SW480 (cell line): ENCODE measurements at places on chromosomes 3 and 15.

DNA sequence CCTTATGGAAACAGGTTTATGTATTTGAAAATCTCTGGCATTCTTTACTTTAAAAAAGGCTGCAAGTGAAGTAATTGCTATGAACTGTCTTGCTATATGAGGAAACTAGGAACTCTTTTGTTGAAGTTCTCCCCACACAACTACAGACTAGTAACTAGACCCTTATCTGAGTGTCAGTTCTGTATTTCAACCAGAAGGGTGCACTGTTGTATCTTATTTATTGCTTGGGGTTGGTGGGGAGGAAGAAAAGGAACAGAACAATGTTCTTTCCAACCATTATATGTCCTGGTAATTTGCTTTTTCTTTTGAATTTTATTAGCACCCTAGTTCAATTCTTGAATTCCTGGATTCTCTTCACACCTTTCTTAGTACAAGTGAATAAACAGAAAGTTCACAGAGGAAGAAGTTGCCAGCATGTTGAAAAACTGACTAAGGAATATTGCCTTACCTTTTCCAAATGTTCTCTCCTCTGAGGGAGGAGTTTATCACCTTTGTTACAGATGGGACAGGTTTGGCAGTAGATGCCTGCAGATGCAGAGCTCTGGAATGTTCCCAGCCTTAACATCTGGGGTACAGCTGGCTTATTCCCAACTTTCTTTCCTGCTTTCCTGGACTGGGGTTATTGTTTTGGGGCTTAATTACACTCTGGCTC lies 162.4 kb upstream of the CFAP20DC start:
- peak; percentile 65 for DNase-seq

DNA sequence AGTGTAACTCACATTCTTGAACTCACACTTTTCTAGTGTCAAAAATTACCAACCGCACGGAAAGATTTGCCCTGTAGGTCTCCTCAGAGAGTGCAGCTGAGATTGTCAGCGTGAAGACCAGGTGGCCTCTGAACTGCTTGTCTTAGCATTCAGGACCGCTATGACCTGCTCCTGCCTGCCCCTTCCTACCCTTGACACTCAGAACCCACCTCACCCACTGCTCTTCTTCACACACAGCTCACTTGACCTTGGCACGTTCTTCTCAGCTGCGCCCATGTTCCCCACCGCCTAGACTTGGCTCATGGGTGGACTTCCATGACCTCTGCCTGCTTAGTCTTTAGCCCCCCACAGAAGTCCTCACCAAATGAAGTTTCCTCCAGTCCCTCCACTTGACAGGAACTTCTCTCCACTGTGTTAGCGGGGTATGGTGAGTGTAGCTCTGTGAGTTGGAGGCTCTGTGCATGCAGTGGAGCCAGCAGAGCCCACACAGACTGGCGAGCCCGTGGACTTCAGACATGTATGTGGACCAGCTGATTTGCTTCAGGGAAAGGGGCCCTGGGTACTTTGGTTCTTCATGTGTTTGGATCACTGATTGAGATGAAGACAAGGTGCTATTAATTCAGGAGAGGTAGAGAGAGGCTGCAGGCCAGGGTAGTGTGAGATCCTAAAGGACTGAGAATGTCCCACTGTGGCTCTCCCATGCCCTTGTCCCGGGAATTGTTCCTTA lies 221.3 kb downstream of the OPA1 start:
- DNase-seq = no peak

DNA sequence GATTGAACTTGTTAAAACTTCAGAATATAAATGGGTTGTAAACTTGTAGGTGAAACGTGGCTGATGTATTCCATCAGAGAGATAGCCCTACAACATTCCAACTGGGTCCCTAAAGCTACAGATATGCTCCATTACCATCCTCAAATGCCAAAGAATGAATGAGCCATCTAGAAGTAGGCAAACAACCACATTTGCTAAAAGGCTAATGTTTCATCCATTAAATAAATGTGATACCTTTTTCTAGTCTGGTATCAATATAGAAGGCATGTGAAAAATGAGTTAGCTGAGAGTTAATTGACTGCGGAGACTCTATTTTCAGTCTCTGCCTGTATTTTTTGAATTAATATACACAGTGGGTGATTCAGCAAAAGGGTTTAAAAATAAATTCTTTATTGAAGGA lies 203.8 kb downstream of the RBMS3 start:
- no peak for DNase-seq

DNA sequence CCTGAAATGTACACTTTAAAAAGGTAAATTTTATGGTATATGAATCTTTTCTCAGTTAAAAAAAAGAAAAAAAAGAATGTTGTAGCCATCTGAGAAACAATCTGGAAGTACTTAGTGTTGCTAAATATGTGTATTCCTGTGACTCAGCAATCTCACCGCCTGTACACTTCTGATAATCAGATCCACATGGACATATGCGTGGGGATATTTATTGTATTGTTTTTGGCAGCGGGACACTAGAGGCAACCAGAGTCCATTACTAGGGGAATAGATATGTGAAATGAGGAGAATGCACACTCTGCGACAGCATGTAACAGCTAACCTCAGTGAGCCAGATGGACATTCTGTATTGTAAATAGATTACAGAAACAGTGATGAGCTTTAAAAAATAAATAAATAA lies 65.4 kb downstream of the AQP9 start:
- no peak for DNase-seq

- DNase-seq = no peak
Measured at GRCh38 chr3:29534006-29534405, 253.1 kb downstream of the RBMS3 start.

- no peak for DNase-seq
Measured at GRCh38 chr15:68725736-68726135, 95.0 kb downstream of the ANP32A start.

GRCh38 chr3:30198162-30198561 lies 408.2 kb upstream of the TGFBR2 start:
- no peak for DNase-seq

GRCh38 chr3:56131974-56132590 lies 336.2 kb downstream of the ERC2 start:
- DNase-seq = peak; percentile 66

- DNase-seq = no peak
Measured at GRCh38 chr15:85547386-85547785, 167.0 kb downstream of the AKAP13 start.

- DNase-seq = no peak
Measured at GRCh38 chr3:60160822-60161748, 1090.2 kb downstream of the FHIT start.

DNA sequence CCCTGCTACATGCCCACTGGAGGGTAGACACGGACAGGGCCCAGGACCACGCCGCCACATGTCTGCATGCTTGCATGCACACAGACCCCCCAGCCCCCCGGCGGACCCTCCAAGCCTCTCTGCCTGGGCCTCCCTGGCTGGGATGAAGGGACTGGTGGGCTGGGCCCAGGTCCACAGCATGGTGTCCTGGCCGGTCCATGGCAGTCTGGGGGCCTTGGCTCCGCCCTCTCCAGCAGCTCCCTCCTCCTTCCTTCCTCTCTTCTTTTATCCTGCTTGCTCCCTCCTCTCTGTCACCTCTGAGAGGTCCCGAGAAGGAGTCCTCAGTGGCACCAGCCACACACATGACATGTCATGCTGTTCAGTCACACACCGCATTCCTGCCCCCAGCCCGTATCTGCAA lies 24.5 kb downstream of the DUSP7 start:
- DNase-seq = no peak

DNA sequence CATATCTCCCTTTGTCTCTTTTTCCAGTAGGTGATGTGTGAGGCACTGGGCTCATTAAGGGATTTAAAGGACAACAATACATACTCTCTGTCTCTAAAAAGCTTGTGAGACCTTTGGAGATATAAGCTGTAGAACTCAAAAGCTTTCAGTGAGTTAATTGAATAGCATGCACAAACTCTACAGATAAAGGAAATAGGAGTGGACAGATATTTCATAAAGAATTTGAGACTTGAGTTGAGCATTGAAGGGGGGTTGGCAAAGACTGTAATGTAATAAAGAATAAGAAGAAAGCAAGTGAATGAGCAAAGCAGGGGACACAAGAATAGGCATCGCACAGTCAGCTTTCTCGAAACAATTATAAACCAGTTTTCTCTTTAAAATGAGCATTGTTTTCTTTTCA lies 583.4 kb upstream of the DPPA4 start:
- no peak for DNase-seq

DNA sequence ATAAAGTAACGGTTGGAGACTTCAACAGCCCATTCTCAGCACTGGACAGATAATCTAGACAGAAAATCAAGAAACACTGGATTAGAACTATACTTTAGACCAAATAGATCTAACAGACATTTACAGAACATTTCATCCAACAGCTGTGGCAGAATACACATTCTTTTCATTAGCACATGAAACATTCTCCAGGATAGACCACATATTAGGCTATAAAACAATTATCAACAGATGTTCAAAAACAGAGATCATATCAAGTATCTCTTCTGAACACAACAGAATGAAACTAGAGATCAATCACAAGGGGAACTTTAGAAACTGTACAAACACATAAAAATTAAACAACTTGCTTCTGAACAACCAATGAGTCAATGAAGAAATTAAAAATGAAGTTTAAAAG lies 133.3 kb downstream of the ADAM10 start:
- no peak for DNase-seq

DNA sequence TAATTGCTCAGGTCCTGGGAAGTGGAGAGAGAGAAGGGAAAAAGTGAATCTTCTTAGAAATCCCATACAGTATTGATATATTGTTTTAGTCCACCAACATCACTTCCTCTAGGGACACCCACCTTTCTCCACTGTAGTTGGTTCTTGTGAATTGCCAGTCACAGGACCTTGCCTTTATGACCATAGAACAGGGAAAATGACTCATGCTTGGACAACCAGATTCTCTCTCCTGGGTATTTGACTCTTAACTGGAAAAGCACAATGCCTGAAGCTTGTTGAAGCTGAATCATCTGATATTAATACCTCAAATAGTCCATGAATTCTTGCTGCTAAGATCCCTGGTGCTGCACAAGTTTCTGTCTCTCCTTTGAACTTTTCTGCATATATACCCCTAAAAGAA lies 32.5 kb upstream of the DCLK3 start:
- DNase-seq = peak; percentile 25

DNA sequence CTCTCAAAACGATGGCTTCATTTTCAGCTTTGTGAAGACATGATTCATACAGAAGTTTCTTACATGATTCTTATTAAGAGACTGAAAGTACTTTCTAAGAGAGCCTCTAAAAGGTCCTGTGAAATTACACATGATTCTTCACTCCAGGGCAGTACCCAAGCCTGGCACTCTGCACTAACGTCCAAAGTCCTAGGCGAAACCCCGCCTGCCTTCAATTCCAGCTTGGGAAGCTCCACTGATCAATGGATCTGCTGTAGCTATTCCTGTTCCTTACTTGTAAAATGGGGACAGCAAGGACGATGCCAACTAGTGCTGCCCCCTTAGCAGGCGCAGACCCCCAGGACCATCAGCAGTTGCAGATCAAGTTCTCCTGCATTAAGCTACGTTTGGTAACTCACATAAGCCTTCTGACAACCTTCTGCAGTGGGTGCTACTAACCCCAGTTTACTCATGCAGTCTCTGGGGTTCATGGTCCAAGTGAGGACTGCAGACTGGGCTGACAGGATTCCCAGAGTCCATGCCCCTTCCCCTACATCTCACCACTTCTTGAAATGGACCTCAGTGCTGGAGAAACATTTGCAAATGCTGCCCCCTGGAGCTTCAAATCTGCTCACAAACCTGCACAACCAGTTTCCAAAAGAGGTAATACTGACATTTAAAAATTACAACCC lies 10.6 kb downstream of the CHCHD4 start:
- DNase-seq = no peak

GRCh38 chr3:125310623-125311081 lies 64.5 kb downstream of the ZNF148 start:
- DNase-seq = no peak

GRCh38 chr3:171829841-171830517 lies 13.2 kb upstream of the TMEM212 start:
- peak; percentile 75 for DNase-seq

DNA sequence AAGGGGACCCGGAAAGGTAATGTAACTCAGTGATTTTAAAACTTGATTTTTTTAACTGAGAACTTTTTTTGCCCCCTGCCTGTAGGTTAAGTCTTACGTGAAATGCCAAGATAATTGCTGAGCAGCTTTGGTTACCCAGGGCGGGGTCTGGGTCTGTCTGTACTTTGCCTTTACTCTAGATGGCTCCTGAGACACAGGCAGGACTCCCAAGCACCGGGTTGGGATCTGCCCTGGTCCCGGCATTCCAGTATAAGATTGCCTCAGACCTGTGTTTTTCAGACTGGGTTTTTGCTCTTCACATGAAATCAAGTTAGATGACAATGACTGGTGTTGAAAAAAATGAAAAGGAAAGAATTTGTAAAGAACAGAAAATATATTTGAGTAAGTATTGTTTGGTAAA lies 40.3 kb downstream of the WDR76 start:
- DNase-seq = no peak
